ENCODE measurements at places on chromosomes 11 and 22.

DNA sequence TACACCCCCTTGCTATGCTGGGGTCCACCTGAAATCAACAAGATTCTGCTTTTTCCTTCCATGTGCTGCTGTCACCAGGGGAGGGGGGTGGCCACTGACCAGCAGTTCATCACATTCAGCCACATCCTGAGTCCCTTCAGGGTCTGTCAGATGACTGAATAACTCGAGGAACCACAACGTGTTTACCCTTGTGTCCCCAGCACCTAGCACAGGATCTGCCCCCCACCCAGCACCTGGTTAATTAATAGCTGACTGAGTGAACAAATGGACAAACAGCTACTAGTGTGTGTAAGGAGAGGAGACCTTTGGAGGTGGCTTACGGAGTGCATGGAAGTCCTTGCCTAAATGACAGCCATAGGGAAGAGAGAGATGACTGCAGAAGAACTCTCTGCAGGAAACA, 119.5 kb upstream of the NCAM1 start:
- DNase-seq: no peak

GRCh38 chr11:37109286-37109585, 511.2 kb upstream of the RAG2 start:
- DNase-seq: no peak

GRCh38 chr22:29780748-29781676, 13.8 kb downstream of the UQCR10 start:
- DNase-seq: no peak

GRCh38 chr11:34637303-34637702, 16.4 kb downstream of the EHF start:
- DNase-seq: no peak

- DNase-seq: no peak
Observed at GRCh38 chr22:17951315-17951714, 73.0 kb downstream of the MICAL3 start.

GRCh38 chr11:134032501-134033091, 36.3 kb upstream of the JAM3 start:
- no peak for DNase-seq

- no peak for DNase-seq
Observed at GRCh38 chr11:108206969-108207682, 15.3 kb downstream of the NPAT start.

DNA sequence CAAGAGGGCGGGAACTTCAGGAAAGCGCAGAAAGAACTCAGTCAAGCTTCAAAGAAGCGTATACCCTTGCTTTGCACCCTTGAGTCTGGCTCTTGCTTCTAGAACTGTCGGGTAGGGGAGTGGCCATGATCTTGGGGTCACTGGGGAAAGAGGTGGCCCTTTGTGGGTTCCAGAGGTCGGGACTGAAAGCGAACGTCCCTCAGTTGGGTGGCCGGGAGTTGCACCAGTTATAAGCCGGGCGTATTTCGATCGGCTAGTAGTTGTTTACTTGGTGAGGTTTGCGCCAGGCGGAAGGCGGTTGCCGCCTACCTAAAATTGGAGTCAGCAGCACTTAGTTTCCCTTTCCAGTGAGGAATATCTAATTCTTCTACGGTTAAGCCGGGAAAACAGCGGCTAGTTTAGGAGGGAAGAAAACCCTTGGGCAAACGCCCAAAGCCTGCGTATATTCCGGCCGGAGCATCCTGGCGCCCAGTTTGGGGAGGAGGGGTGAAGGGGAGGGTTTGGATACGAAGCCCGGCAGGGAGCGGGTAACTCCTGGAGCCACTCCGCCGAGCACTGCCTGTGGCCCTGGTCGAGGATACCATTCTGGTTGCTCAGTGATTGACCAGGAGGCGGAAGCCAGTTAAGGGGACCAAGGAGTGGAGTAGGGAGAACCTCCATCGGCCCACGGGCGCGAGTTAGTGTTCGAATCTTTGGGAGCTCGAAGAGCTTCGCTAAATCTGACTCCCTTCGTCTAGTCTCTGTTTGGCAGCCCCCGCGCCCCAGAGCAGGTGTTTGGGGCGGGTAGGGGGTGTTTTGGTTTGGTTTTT, 807 bp upstream of the WT1 start:
- no peak for DNase-seq

DNA sequence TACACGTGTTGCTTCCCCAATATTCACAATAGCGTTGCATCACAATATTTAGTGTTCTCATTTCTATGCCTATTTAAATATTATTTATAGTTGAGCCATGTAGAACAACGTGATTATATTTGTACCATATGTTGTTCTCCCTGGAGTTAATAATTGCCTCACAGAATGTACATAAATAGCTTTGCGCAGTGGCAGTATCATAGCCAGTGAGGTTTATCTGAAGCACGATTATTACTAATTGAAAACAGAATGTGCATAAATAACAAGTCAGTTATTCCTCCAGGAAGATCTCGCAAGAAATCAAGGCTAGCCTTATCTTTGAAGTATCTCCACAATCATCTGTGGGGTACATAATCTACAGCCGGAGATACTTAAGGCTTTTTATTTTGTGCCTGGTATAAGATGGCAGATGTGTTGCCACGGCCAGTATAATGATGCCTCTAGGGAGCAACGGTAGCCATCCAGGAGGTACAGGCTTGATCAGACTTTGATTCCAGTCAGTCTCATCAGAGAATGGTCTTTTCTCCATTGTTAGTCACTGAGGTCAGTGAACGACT, 197.5 kb downstream of the MSANTD4 start:
- DNase-seq: no peak

DNA sequence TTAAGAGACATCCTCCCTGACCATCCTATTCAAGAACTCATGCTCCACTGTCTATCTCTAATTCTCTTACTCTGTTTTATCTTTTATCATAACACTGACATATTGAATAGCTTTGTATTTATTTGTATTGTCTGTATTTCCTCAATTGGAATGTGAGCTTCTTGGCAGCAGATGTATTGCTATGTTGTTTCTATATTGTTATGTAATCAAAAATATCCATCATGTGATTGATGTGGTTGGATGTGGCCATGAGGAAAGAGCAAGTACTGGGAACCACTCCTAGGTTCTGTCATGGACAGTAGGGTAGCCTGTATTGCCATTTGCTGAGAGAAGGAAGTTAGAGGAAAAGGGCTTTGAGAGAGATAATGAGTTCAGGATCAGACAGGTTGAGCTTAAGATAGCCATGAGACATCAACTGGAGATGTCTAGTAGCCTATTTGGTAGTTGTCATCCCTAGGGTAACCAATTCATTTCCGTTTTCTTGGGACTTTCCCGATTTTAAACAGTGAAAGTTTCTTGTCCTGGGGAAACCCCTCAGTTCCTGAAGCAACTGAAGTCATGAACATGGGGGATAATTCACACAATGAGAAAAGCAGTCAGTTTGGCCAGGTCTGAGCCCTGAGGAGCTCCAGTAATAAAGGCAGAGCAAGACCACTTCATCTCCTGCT, 404.5 kb downstream of the INSC start:
- no peak for DNase-seq

- no peak for DNase-seq
Observed at GRCh38 chr11:110712659-110713448, 617 bp upstream of the ARHGAP20 start.

GRCh38 chr11:131154351-131154750, 216.1 kb upstream of the NTM start:
- no peak for DNase-seq

DNA sequence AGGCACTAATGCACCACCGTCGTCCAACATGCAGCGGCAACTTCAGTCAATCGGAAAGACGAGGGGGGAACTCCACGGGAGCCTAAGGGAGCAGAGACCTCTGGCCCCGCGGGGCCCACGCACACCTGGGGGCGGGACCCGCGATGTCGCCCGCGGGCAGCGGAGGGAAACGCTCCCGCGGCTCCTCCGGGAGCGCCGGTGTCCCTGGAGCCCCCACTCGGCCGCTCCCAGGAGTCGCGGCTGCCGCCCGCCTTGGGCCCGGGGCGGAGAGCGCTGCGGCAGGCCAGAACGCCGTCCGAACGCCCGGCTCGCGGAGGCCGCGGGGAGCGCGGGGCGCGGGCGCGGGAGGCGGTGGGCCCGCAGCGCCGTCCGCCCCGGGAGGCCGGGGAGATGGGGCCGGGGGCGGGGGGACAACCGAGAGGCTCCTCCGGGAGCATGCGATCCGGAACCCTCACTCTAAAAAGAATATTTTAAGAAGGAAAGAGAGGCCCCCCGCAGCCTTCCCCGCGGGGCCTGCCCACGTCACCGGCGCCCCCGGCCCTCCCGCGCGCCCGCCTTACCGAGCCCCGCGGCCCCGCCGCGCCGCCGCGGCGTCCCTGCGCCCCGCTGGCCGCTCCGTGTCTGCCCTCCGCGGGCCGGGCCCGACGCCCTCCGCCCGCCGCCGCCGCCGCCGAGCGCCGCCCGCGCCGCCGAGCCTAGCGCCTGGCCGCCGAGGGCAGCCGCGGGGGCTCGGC, 86.6 kb upstream of the ARHGAP32 start:
- no peak for DNase-seq

DNA sequence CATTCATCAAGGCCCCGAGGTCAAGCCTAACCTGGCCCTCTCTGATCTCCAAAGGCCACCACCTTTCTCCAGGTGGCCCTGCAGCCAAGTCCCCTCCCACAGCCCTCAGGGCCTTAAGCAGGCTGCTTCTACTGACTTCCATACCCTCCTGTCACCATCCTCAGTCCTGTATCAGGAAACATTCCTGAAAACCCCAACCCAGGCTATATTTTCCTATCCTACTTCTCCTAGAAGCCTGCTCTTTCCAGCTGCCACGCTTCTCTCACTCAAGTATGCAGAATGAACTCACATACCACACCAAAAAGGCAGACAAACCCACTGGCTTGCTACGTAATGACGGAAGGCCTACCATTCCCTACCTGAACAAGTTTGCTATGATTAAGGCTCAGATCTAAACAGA, 23.6 kb downstream of the MORC2 start:
- DNase-seq: no peak

DNA sequence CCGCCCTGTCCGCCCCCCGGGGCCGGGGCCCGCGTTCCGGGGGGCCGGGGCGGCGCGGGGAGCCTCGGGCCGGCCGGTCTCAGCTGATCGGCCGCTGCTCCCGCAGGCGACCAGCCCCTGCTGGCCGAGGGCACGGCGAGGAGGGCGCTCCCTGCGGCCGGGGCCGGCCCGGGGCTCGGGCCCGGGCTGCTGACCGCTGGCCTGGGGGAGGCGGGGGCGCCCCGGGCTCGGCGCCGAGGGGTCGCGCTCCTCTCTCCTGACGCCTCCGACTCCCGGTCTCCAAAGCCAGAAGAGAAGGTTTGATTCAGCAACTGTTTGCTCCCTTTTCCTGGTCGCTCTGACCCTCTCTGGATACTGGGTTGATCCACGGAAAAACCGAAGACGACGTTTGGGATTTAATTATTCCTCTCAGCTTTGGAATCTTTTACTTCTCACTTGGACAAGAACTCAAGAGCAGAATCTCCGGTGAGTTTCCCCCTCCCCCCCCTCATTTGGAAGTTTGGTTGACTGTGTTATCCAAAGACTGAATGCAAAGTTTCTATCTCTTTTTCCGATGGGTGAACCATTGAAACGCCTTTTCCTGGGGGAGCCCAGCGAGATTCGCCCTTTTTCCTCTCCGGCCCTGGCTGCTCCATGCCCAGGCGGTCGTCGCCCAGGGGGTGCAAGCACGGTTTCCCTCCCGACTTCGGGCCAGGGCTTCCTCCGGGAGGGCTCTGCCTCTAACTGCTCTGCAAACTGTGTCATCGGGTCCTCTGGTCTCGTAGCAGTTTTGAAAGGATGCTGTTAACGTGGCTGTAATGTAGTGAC, 725 bp downstream of the KDM2A start:
- no peak for DNase-seq

- no peak for DNase-seq
Observed at GRCh38 chr22:27827604-27828587, 26.3 kb upstream of the MN1 start.

DNA sequence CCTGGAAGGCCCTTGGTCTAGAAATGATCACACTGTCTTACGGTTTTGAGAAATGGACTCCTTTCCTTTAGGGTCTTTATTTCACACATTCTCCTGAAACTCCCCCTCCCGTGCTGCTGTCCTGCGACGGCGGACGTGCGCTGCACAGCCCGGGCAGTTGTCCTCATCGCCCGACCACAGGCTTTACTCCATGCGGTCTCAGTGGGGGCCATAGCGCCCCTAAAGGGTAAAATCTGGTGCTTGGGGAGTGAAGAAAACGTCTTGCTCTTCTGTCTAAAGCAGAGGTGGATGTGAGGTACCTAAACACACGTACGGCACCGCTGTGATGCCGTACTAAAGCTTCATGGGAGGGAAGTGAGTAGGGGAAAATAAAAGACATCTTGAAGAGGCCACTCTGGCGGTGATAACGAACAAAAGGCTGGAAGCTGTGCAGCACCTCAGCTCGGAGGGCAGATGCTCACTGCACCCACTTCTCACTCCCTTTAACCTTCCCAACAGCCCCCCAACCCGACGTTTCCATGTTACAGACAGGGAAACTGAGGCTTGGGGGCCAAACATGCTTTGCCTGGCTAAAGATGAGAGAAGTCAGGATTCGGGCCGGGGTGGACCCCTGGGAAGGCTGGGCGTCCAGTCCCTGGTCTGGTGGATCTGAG, 22.6 kb downstream of the MPPED1 start:
- no peak for DNase-seq

- no peak for DNase-seq
Observed at GRCh38 chr22:20037419-20037818, 16.5 kb downstream of the TANGO2 start.

DNA sequence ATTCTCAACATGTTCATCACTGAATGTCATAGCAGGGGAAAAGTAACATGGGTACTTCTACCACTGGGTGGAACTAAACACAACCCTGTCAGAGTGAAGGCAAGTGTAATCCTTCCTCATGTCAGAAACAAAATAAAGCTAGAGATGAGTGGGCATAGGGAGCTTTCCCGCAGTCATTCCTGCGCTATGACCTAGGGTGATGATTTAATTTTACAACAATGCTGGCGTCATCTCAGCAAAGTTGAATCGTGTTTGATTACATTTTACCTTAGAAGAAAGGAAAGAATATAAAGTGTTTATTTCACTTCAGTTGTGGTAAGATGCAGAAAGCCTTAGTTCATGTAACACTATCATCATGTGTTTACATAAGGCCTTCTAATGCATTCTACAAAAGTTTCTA, 355.6 kb downstream of the METTL15 start:
- no peak for DNase-seq

GRCh38 chr11:130592056-130592455, 143.6 kb downstream of the ADAMTS15 start:
- no peak for DNase-seq

DNA sequence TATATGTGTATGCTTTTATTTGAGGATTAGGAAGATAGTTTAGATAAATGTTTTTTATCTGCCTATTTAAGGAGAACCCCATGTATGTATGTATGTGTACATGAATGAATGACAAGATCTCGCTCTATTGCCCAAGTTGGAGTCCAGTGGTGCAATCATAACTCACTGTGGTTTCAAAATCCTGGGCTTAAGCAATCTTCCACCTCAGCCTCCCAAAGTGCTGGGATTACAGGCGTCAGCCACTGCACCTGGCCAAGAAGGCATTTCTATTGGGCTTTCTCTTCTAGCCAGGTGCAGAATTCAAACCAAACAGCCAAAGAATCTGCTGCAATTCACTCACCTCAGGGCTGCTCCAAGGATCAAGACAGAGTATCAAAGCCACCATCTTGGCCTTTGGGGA, 25.5 kb upstream of the DGKZ start:
- DNase-seq: no peak
